Right cardiac atrium (tissue), 5 donors: ENCODE measurements at places on chromosomes 7 and 10. TPM values are rescaled to one million over a fixed set of nuclear protein-coding genes. Genes with fewer than 3 reads are reported as not detected.

DNA sequence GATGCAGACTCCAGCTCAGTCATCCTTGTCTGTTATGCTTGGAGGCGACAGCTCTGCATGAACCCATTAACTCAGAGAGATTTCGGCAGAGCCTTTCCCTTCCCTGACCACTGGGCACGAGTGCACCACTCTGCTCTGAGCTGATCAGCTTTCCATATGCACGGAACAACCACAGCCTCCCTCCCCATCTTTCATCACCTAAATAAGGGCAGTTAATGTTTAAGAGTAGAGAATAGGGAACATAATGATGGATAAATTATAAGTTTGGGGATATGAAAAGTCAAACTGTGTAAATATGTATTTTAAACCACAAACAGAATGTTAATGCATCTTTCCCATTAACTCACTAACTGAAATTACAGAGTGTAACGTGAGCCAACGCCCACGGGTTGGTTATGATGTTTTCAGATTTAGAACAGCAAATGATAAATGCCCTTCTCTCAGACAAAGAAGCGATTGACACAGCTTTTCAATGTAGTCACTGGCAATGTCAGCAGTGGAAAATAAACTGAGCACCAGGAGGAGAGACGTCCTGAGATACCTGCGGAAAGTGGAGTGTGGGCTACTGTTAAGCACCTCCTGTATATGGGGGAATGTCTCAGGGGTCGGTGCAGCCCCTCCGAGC lies 658.2 kb downstream of the LRMDA start:
- DNase-seq, result no peak

GRCh38 chr10:6218692-6219493 lies 16.2 kb downstream of the PFKFB3 start:
- DNase-seq, result no peak

- no peak for DNase-seq
Observed at GRCh38 chr10:8927705-8928104, 873.2 kb downstream of the GATA3 start.

The EVX1 gene
- total RNA-seq, result not detected

DNA sequence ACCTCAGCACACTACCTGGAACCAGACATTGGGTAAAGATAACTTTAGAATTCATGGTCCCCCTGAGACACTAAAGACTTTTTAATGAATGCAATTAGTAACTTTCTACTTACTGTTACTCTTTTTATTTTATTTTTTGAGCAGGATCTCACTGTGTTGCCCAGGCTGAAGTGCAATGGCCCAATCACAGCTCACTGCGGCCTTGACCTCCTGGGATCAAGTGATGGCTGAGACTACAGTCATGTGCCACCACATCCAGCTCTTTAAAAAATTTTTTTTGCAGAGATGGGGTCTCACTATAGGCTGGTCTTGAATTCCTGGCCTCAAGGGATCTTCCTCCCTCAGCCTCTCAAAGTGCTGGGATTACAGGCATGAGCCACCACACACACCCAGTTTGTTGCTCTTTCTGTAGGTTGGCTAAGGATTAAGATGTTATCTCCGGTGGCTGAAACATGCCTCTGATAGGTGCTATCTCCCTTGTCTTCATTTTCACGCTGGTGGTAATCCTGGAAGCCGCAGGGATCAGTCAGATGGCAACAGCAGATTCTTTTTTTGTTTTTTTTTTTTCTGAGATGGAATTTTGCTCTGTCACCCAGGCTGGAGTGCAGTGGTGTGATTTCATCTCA lies 128.3 kb downstream of the TCF7L2 start:
- no peak for DNase-seq

DNA sequence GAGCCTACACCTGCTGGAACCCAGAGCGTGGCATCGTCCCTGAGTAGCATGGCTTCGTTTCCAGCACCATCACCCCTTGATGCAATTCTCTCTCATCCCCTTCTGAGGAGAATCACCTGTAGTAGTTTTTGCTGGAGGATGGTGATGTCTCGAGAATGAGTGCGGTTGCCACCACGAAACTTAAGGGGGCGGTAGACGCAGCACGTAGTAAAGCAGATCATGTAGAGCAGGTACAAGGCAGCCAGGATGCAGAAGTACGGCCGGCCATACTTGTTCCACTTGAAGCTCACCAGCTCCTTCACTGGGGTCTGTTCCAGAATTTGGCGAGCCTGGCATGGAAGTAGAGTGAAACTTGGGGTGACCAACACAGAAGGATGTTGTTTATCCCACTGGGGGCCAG lies 8.1 kb downstream of the TRPV5 start:
- DNase-seq, result no peak

DNA sequence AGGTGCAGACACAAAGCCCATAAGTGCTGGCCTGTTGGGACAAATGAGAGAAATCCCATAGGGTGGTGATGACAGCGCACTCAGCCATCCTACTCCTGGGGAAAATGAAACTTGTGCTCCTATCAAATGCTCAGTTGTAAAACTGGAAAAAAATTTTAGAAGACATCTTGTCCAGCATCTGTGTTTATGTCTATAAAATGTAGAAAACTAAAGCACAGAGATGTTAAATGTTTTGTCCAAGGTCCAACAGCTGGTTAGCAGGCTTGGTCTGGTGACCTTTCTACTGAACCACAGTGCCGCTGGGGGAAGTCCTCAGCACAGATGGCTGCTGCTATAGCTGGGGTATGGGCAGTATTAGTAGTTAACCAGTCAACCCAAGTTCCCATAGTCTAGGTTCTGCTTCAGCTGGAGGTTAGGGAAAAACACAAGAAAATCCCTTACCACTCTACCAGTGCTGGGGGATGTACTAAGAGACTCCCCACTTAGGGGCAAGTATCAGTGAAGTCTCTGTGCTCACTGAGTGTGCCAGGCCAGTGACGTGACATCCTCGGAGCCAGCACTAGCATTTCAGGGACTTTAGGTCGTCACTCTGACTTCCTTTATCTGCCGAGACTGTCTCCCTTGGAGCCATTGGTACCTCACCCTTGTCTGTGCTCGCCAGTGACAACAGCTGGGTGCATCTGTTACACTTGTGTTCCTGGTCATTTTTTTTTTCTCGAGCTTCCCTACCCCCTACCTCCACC lies 1.9 kb downstream of the TSPAN33 start:
- peak; percentile 50 for DNase-seq
